ENCODE measurements at places on chromosomes 6 and 20.

DNA sequence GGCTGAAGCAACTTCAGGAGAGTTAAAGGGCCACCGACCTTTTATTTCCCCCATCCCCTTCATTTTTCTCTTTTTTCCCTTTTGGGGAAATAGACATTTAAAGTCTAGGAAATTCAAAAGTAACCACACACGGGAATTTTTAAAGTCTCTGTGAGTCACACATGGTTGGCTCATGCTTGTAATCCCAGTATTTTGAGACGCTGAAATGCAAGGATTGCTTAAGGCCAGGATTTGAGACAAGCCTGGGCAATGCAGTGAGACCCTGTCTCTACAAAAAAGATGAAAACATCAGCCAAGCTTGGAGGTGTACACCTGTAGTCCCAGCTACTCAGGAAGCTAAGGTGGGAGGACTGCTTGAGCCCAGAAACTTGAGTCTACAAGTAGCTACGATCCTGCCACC is 34.2 kb downstream of the KATNA1 start:
- DNase-seq = peak; percentile 68

GRCh38 chr6:170317076-170317475 is 10.5 kb downstream of the FAM120B start:
- DNase-seq = peak; percentile 5

GRCh38 chr6:44341095-44341890 is 1.2 kb upstream of the SPATS1 start:
- no peak for DNase-seq

DNA sequence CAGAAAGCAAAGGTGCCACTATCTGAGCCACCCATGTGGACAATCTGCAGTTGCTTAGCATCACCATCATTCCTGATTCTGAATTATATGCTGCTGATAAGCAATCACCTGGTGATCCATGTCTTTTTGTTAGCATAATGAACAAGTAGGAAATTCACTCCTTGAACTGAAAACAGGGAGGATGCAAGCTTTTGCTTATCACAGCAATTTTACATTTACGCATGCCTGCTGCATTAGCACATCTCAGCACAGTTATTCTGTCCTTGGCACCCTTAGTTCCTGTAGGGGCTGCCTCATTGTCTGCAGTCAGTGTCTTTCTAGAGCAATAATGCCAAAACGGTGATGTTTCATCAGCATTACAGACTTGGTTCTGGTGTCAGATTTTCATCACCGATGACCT is 162.6 kb downstream of the KIF16B start:
- no peak for DNase-seq

DNA sequence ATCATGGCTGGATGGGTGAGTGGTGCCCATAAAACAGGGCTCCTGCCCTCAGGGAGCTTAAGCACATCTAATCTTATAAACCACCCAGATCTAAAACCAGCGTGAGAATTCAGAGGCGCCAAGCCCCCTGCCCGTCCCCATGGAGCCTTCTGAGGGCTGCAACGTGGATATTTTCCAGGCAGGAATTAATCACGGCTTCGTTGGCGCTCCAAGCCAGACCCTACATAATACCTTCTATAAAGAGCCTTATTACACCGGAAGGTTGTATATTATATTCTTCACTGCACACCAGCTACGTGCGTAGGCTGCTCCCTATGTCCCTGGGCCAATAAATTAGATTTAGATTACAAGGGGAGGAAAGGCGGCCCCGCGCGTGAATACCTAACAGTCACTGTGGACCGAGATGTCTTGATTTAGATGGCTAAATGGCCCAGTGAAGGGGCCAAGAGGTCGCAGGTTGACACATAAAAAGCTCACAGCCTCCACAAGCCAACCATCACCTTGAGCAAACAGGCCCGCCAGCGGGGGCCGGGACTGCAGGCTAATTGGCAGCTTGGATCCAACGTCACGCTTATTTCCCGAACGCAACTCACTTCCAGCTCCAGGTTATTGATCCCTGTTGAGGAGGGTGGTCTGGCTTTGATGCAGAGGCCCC is 64.7 kb upstream of the APCDD1L start:
- no peak for DNase-seq

DNA sequence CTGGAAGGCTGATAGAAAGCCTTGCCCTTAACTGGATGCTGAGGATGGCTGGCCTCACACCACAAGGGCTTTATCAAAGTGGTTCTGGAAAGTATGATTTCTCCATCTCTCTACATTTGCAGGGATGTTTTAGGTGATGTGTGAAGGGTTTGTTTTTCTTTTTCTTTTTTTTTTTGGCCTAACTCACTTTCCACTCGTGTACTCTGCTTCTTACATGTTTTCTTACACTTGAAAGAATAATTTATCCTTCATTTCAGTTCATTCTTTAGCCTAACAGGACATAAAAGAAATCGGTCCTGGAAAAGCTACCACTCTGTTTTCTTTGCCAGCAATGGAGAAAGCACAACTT is 41.2 kb downstream of the ISM1 start:
- DNase-seq = no peak

DNA sequence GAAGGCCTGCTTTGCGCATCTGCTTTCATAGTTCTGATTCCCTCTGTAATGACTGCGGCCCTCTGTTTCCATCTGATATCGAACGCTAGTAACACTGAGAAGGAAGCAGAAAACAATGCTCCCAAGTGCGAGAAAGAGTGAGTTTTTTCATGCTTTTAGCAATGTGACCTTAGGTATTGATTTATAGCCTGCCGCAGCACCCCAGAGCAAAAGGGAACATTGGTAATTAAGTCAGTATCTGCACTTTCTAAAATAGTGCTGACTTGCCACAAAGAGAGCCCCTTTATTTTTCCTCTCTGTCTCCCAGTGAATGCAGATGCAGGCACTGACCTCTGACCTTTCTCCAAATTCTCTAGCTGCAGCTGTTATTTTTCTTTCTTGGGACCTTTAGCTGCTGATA is 129.8 kb downstream of the HDGFL1 start:
- no peak for DNase-seq

GRCh38 chr20:49284818-49285217 is 7.0 kb upstream of the ZNFX1 start:
- DNase-seq = no peak

GRCh38 chr6:27770724-27771123 is 141.5 kb downstream of the OR2B2 start:
- DNase-seq = no peak

DNA sequence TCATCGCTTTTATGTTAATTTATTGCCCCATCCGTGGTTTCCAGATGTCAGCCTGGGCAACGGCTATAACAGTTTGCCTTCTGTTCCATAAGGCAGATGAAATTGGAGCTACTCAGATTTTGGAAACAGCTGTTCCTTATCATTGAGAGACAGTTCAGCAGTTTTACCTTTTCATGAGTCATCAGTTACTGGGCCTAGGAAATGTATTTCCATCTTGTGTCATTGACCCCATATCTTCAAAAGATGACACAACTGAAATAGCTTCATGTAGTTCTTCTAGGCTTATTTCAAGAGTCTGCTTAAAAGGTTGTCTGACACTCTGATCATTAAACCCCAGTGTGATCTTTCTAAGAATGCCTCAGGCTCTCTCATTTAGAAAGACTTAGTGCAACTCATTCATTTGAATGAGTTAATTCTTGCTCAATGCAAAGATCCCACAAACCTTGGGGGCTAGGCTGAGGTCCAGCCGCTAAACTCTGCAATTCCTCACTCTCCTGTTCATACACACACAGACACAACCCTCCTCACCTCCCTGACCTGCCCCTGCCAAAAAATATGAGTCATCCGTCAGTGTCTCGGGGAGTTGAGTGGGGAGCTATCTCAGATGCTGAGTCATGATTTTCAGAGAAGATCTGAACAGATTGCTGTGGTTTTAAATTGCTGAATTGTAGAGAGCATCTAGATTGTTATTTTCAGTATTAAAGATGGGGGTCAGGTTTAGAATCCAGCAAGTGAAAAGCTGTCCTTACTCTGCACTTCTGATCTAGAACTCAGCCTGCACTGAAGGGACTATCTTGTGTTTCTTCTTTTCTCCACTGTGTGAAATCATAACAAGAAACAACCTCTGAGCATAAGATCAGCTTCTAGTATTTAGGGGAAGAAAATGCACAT is 61.8 kb downstream of the RPP40 start:
- peak; percentile 63 for DNase-seq

DNA sequence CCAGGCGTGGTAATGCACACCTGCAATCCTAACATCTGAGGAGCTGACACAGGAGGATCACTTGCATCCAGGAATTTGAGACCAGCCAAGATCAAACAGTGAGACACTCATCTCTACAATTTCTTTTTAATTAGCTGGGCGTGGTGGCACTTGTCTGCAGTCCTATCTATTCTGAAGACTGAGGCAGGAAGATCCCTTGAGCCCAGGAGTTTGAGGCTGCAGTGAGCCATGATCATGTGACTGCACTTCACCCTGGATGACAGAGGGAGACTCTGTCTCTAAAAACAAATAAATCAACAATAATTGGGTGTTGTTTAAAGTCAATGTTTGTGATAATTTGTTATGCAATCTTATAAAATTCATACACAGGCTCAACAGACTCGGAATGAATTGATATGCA is 18.0 kb upstream of the HLA-A start:
- peak; percentile 45 for DNase-seq

DNA sequence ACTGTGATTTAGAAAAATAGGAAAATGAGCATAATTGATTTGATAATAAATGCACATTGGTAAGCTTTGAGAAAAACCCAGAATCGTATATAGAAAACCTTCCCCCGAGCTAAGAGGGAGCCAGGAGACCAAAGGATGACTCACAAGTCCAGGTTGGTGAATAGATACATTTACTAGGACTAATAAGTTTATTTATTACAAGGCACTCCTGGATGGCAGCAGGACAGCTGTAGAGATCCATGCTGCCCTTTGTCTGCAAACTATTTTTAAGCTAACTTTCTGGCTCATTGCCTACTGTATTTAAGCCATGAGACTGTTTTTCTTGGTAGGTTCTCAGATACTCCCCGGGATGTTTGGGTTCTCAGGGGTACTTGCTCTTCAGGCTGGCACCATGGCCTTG is 13.4 kb downstream of the CASP8AP2 start:
- DNase-seq = no peak

DNA sequence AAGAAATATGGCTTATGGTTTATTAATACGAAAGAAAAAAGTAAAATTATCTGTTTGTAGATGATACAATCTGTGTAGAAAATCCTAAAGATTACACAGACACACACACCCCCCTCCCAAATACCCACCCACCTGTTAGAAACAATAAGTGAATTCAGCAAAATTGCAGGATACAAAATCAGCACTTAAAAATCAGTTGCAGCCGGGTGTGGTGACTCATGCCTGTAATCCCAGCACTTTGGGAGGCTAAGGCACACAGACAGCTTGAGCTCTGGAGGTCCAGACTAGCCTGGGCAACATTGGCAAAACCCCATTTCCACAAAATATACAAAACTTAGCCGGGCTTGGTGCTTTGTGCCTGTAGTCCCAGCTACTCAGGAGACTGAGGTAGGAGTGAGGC is 42.3 kb downstream of the NINL start:
- no peak for DNase-seq

DNA sequence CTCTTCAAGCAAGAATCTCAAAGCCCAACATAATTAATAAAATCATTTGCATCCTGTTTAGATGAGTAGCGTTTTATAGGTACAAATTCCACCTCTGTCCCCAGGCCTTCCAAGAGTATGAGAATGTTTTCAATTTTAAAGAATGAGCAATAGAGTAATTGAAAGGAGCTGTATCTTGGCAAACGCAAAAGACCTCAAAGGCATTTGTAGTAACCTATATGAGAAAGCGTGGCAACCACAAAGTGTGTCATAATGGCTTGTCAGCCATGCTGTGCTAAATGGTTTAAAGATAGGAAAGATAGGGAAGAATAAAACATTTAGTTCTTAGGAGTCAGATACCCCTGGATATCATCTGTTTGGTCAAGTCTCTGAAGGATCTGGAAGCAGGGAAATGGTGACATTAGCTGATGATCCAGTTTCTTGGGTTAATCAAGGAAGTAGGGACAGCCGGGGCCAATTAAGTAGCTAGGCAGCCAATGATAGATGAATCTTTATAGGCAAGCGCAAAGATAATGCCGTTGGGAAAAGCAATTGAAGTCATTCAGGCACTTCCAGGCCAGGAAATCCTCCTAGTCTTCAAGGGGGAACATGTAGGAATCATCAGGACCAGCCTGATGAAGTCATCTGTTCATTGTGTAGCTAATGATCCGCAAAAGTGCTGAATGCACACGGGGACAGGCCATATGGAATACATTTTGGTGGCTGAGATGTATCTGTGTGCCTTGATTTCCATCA is 71.5 kb upstream of the ISM1 start:
- no peak for DNase-seq

- DNase-seq = no peak
Observed at GRCh38 chr6:134289204-134289575, 28.7 kb downstream of the SGK1 start.

DNA sequence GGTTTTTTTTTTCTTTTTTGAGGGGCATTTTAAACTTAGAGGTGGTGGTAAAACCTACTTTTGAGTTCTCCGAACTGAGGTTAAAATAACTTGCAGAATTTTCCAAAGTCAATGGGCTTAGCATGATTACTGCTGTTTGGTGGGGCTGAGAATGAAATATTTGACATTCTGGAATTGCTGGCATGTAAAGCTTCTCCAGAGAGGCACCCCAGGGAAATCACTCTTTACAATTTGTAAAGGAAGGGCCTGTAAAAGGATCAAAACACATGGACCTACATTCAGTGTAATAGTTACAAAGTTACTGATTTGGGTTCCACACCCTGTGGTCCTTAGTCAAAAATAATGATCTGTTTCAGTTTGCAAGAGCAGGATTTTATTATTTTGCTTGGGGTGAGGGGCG is 5.5 kb downstream of the FAM217B start:
- no peak for DNase-seq

- no peak for DNase-seq
Observed at GRCh38 chr6:140370441-140370840, 996.0 kb upstream of the CITED2 start.

DNA sequence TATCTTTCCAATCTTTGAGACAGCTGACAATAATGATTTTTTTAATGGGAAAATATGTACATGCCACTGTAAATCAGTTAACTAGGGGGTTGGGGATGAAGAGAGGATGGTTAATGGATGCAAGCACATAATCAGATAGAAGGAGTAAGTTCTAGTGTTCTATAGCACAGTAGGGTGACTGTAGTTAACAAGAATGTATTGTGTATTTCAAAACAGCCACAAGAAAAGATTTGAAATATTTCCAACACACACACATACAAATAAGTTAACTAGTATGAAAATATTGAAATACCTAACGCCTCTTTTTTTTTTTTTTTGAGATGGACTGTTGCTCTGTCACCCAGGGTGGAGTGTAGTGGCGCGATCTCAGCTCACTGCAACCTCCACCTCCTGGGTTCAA is 153.4 kb upstream of the SALL4 start:
- DNase-seq = no peak
